ENCODE measurements at places on chromosomes 1 and 21.

DNA sequence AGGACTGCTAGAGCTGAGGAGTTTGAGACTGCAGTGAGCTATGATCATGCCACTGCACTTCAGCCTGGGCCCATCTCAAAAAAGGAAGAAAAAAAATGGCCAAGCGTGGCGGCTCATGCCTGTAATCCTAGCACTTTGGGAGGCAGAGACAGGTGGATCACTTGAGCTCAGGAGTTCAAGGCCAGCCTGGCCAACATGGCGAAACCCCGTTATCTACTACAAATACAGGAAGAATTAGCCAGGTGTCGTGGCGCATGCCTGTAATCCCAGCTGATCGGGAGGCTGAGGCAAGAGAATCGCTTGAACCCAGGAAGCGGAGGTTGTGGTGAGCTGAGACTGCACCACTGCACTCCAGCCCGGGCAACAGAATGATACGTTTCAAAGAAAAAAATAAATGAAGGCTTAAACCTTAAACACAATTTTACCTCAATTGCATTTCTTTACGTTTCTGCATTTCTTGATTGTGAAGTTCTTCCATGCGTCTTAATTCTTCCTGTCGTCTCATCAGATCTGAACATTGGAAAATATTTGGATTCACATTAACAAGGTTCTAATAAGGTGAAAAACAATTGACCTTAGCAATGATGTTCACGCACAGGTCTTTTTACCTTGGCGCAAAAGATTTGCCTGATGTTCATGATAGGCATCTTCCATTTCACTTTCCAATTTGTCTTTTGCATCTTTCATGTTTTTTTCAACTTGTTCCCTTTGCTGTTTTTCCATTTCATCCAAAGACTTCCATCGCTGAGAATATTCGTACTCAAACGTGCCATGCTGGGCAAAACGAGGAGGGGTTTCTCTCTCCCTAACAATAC is 4.2 kb downstream of the SFPQ start:
- DNase-seq = no peak
- peaks cover 69% of the 10 kb centered on the region for H3K4me1 ChIP-seq
- peaks cover 84% of the 10 kb centered on the region for H3K36me3 ChIP-seq
- H3K4me3 ChIP-seq = peak overlapping the region; percentile 96
- no peaks in the 10 kb centered on the region for H3K27me3 ChIP-seq

DNA sequence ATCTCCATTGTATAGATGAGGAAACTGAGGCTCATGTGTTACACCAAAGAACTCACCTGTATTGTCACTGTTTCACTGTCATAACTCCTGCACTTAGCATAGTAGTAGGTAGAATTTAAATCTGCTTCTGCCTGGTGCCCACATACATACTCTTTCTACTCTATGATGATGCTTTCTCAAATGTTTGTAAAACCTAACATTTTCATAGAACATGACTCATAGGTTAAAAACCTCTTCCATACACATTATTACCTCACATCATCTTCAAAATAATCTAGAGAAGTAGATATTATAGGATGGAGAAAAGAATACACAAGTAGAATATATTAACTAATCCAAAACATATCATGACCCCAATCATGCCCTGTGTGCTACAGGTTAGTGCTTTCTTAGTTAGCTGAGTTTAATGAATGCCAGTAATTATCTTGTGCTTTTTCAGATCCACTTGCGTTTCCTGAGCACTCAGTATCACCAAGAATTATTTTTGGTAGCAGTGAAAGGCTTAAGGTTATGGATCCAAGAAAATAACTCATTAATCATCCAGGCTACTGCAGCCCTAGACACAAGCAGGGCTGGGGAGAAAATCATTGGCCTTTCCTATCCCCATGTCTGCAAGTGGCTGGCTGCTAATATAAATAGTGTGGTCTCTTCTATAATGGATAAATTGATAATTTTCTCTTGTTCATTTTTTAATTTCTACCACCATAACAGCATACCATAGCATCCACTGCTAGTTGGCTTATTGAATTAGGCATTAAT is 156.9 kb downstream of the LRRC40 start:
- no peaks in the 10 kb centered on the region for H3K4me1 ChIP-seq
- DNase-seq = no peak
- no peak overlapping the region for H3K4me3 ChIP-seq
- no peaks in the 10 kb centered on the region for H3K27me3 ChIP-seq

DNA sequence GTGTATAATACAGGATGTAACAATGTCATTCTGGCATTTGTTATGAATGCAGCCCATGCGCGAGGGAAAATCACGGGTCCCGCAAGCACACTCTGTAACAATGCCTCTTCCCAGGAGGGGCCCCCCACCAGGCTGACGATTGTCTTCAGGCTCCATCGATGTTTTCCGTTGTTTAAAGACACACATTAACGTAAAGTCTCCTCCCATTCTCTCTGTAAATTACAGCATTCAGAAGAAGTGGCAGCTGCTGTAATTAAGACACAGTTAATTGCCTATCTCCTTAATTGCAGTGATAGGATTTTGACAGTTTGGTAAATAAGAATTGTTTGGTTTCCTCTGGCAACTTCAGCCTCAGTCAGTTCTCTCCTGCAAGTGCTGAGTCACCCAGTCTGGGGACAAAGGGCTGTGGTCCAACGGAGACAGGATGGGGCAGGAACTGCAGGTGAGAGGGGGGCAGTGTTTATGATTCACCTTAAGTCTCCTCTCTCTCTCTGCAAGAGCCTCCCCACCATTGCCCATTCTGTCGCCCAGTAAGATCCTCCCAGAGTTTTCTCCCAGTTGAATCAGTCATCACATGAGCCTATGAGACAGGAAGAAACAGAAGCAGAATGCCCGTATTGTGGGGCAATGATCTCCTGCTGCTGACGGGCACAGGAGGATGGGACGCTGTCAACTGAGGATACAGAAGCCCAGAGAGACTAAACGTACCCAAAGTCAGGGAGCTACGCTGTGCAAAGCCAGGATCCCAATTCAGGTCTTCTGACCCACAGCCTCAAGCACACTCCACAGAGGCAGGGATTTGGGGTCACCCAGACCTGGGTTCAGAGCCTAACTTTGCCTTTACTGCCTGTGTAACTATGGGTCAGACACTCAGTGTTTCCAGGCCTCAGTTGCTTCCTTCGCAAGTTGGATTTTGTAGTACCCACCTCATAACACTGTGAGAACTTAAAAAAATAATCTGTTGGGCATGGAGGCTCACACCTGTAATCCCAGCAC is 110.0 kb downstream of the ADSS2 start:
- H3K27me3 ChIP-seq = no peaks in the 10 kb centered on the region
- no peaks in the 10 kb centered on the region for H3K36me3 ChIP-seq
- peaks cover 18% of the 10 kb centered on the region for H3K4me1 ChIP-seq
- peak; percentile 30 for DNase-seq

DNA sequence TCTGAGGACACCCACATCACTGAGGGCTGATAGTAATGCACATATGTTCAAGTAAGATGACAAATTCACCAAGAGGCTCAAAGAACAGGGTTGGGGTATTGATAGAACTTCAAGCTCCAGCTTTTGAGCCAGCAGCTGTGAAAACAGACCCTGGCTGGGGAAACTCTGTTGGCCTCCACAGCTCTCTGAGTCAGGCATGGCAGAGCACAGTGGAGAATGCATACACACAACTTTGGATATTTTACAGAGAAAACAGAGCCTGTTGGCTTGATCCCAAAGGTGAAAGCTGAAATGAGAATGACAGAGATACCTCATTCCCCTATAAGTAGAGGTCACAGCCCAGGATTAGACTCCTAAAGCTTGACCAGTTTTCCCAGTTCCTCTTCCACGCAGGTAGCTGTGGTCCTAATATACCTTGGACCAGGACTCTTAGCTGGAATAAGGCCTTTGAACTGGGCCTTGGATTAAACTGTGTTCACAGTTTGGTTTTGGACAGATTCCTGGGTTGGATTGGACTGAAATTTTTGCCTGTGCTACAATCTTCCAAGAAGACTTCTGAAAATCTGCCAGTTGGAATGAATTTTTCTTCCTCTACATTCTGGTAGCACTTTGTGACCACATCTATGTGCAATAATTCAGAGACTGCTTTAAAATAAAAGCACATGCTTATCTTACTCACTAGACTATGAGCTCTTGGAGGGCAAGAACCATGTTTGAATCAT is 101.6 kb upstream of the HMGB4 start:
- no peaks in the 10 kb centered on the region for H3K36me3 ChIP-seq
- H3K4me3 ChIP-seq = no peak overlapping the region
- no peaks in the 10 kb centered on the region for H3K4me1 ChIP-seq
- H3K27ac ChIP-seq = no peak overlapping the region

DNA sequence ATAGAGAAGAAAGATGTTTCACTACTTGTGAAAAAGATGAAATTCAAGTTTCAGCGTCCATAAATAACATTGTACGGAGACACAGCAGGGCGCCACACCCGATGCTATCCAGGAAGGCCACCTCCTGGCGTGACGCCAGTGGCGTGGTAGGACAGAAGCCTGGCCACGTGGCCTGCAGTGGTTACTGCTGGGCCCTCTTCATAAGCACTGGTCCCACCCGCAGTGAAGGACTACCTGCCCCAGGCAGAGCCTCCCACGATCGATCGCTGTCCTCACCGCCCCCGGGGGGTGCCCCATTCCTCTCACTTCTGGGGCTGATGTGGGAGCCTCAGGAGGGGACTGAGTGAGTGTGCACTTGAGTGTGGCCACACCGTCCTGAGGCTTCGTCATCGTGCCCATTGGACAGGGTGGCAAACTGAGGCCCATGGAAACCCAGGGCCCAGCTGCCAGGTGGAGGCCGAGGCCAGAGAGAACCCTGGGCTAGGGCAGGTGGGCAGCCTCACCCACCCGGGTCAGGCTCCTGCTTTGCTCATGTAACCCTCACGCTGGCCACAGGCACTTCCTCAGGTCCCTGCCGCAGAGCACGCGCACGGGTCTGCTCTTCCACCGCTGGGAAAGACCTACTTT is 11.7 kb upstream of the HES5 start:
- no peak for DNase-seq
- no peak overlapping the region for H3K4me3 ChIP-seq
- no peaks in the 10 kb centered on the region for H3K36me3 ChIP-seq
- H3K27ac ChIP-seq = no peak overlapping the region
- H3K4me1 ChIP-seq = no peaks in the 10 kb centered on the region

DNA sequence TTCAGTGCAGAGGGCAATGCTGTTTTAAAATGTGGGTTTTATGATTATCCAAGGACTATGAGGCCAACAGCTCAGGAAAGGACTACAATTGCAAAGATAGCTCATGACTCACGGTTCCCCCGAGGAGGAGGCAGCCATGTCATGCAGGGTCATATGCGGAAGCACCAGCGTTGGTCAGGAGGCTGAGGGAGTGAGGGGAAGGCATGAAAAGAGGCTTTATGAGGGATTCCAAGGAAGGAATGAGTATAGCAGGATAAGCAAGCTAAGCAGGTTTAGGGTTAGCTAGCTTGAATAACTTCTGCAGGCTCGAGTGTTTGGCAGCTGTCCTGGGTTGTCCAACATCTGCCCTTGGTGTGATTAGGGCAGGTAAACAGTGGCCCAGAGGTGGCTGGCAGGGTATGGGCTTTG is 495.1 kb downstream of the SETD4 start:
- H3K4me1 ChIP-seq = no peaks in the 10 kb centered on the region
- H3K27ac ChIP-seq = no peak overlapping the region
- no peaks in the 10 kb centered on the region for H3K36me3 ChIP-seq
- no peak for DNase-seq

DNA sequence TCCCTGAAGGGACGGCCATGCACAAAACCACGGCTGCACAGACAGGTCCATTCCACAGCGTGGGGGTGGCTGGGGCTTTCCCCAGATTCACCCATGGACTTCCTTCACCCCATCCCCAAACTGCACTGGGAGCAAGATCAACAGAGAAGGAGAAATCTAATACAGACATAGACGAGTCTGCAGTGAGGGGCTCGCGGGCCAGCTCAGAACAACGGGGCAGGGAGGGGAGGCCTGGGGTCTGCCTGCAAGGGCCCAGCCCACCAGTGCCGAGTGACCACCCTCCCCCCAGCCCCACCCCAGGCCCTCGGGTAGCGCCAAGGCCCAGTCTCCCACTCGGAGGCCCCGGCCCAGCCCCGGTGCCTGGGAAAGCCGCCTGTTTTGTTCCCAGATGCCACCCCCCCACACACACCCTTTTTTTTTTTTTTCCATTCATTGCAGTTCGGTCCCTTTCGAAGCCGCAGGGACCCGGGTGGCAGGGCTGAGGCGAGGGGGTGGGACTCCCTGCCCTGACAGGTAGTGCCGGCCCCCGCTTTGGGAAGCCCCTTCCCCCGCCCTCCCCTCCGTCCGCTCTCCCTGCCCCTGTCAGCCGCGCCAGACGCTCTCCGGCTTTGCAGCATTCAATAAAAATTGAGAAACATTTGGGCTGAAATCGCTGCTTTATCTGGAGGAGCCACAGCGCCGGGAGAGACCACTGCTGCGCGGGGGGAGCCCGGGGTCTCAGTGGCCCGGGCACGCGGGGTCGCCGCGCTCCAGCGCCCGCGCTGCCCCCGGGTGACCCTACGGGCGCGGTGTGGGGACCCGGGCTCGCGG is 543 bp upstream of the EPHB2 start:
- H3K4me1 ChIP-seq = no peaks in the 10 kb centered on the region
- no peak overlapping the region for H3K27ac ChIP-seq
- no peaks in the 10 kb centered on the region for H3K36me3 ChIP-seq
- DNase-seq = no peak

DNA sequence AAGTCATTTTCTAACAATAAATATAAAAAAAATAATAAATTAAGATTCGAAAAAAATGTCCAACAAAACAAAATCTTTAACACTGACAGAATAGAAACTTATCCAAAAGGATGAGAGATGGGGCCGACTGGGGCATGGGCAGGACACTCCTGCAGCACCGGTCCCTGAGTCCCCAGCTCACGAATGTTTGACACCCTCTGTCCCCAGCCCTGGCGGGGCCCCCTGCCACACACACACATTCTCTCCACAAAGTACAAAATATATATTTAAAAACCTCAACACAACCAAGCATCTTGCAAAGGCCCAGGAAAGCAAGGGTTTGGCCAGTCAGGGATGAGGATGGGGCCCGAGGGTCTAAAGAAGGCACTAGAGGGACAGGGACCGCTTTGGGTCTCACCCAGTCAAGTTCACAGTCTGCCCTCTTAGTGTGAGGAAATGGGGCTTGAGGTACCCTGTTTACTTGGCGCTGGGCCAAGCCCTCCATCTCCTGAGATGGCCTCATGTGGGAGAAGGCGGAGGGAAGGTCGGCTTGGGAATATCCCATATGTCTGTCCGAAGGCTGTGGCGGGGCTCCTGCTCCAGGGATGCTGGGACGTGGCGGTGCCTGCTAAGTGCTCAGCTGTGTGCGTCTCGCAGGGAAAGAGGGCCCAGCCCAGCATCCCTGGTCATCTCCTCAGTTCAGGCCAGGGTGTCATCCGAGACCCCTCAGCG is 31.3 kb downstream of the EPHA2 start:
- peaks cover 4% of the 10 kb centered on the region for H3K4me1 ChIP-seq
- no peak overlapping the region for H3K27ac ChIP-seq
- H3K36me3 ChIP-seq = no peaks in the 10 kb centered on the region
- H3K27me3 ChIP-seq = no peaks in the 10 kb centered on the region
- no peak for DNase-seq

- DNase-seq = no peak
- no peak overlapping the region for H3K27ac ChIP-seq
- no peaks in the 10 kb centered on the region for H3K4me1 ChIP-seq
- H3K27me3 ChIP-seq = no peaks in the 10 kb centered on the region
Observed at GRCh38 chr1:216925962-216926625, 202.9 kb upstream of the ESRRG start.

All from T-helper 2 cell treated with Interferon-gamma antibody and Interleukin-4, amounts not matched to agents 5 μg/mL and 100 μg/mL, for 36 hours (primary cell).